ENCODE measurements at places on chromosomes 7 and 10.

DNA sequence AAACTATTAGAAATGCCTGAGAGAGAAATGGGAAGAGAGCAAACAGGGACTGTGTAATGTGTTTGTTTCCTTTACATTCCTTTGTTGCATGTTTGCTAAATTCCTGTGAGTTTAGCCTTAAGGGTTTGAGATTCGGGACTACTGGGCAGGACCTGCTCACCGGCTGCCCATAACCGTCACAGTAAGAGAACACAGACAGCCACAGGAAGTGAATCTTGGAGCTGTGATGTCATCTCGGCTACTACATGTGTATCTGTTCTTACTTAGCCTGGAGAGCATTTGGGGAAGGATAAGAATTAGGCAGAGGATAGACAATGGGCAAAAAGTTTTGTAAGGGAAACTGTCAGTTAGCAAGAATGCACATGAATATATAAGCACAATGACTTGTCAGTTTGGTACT lies 485.1 kb upstream of the KLF6 start:
- DNase-seq: no peak

- peak; percentile 31 for DNase-seq
These were observed 31.7 kb downstream of the GPR22 start for GRCh38 chr7:107501593-107501992.

DNA sequence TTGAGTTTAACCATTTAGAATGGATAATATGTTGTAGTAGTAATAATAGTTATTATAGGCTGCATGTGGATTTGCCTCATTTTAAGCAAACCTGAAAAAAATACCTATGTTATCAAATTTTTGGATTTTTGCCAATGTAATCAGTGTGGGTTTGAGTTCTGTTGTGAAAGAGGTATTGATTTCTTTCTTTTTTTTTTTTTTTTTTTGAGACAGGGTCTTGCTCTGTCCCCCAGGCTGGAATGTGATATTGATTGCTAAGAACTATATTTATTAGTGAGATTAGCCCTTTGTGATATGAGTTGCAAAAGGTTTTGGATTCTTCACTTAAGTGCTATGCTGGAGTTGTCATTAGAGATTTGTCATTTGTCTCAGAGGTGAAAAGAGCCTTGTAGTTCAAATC lies 124.4 kb downstream of the ST7 start:
- DNase-seq: no peak

- peak; percentile 58 for DNase-seq
These were observed 82.2 kb downstream of the PARD3 start for GRCh38 chr10:34732926-34733325.

DNA sequence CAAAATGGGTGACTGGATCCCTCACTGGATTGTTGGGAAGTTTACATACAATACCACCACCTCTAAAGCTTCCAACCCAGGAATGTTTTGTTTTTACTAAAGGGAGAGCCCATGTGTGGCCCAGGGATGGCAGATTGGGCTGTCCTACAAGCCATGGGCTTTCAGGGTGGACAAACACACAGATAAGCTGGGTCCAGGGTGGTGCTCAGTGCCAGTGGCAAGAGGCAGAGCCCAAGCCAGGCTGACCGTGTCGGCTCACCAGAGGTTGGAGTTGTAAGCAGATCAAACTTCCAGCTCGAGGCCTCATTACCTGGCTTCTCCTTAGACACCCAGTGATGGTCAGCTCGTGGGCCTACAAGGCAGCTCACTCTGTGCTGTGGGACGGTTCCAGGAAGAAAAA lies 52.3 kb downstream of the CDH23 start:
- DNase-seq: no peak

DNA sequence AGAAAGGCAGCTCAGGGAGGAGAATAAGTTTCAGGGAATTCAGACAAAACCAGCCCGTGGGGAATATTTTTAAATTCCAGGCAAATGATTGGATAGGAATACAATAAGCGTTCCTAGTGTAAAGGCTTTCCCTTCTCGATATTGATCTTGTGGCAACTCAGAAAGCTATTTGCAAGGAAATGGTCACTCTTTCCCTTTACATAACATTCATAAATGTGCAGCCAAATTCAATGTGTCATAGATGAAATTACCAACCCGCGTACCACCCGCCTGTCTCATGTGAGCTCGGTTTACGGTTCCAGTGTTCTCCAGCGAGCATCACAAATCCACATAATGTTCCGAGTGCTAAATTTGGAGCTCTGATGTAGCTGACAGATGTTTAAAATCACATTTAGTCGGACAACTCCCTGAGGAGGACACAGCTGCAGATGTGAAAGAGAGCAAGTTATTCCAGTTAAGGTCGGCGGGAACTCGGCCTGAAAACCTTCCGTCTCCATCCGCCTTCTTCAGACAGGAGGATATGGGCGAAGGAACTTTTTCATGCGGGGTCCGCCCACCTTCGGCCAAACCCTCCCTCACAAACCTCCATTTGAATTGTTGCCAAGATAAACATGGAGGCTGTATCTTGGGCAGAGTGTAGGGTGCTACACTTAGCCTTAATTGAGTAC lies 327.0 kb downstream of the RNLS start:
- DNase-seq: no peak

- peak; percentile 52 for DNase-seq
These were observed 180.2 kb upstream of the FZD8 start for GRCh38 chr10:35822316-35822715.

GRCh38 chr7:4006687-4007086 lies 675.4 kb upstream of the FOXK1 start:
- DNase-seq: no peak

DNA sequence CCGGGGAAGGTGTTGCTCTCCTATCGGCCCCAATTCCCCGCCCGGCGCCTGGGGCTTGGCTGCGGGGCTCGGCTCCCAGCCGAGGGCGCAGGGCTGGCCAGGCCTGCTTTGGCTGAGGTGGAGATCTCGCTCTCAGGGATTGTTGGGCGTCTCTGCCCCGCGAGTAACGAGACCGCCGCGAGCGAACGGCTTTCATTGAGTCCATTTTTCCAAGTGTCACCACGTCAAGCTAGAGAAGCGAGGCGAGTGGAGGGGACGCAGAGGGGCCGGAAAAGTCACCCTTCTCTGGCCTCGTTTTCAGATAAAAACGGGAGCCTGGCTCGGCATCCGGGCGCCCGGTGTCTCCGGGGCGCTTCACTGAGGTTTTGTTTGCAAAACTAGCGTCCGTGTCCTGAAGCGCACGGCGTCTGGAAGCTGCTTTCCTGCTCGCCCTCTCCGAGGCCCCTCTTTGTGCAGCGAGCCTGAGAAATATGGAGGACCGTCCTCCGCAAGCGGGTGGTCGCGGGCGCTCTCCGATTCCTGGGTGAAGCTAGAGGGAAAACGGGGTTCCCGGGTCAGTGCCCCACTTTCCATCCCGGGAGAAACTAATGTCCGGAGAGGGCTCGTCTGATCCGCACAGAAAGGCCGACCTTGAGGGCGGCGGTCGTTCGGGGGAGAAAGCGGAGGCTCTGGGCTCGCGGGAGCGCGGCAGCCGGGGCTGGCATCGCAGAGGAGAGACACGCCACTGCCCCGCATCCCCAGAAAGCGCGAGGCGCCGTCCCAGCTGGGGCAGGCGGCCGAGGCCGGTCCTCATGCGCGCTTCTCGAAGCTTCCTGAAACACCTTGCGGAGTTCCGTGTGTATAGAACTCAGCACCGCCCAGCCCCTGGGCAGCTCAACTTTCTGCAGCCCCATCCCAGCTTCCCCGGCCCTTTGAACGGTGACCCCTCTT lies 3.5 kb upstream of the EN2 start:
- DNase-seq: no peak

- no peak for DNase-seq
These were observed 276.6 kb upstream of the GALNT17 start for GRCh38 chr7:70855373-70855772.

GRCh38 chr7:1531263-1531978 lies 919 bp downstream of the MAFK start:
- DNase-seq: peak; percentile 45

DNA sequence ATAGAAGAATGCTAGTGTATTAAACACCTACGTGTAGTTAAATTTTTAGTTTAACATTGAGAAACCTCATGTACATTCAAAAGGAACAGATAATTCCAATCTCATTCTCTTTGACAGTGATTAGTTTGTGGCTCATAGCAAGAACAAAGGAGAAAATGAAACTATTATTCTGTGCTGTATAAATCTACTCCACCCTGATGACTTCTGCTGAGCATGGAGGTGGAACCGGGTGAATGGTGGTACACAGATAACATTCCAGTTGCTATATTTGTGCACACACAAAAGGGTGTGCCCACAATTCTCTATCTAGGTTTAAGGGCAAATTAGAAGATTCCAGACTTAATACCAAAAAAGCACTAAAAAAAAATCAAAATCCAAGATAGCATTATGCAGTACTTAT lies 17.0 kb upstream of the RALA start:
- no peak for DNase-seq

- DNase-seq: no peak
These were observed 316.2 kb downstream of the ETV1 start for GRCh38 chr7:13673290-13673689.

GRCh38 chr7:138465046-138465445 lies 5.0 kb downstream of the TRIM24 start:
- DNase-seq: no peak

DNA sequence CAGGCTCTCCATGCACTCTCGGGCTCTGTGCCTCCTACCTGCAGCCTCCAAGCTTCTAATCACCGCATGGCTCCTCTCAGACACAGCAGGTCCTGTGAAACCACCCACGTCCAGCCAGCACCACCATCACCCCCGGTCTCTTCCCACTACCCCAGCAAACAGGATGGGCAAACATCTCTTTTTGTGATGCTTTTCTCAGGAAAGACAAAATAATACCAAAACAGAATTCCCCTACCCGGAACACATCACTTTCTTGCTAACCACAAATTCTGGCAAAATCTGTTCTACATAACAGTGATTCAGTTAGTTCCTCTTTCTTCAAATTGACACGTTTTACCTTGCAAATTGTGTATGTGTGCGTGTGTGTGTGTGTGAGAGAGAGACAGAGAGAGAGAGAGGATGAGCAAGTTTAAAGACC lies 6.5 kb downstream of the SNX8 start:
- no peak for DNase-seq
